ENCODE measurements at places on chromosomes 16 and 17. TPM values are rescaled to one million over a fixed set of nuclear protein-coding genes. Genes with fewer than 3 reads are reported as not detected.

- no peak for DNase-seq
Measured at GRCh38 chr16:16147316-16147999, 75.8 kb downstream of the ABCC6 start.

DNA sequence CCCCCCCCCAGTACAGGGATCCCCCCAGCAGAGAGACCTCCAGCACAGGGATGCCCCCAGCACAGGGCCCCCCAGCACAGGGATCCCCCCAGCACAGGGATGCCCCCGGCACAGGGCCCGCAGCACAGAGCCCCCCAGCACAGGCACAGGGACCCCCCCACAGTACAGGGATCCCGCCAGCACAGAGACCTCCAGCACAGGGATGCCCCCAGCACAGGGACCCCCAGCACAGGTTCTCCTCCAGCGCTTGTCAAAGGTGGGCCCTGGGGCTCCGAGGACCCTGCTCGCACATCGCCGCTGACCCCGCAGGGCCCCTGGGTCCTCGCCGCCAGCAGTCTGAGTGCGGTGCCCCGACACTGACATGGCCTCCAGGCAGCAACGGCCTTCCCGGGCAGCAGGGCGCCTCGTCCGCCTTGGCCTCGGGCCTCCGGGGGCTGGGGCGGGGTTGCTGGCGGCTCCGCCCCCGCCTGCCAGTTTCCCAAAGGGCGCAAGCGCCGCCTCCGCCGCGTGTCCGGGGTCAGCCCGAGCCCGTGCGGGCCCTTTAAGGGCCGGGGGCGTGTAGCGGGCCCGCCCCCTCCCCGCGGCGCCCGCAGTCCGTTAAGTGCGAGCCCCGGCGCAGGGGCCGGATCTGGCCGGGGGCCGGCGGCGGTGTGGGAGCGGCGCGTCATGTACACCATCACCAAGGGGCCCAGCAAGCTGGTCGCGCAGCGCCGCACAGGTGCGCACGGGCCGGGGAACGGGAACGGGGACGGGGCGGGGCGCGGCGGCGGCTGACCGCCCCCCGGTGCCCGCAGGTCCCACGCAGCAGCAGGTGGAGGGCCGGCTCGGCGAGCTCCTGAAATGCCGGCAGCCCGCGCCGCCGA lies at the start of gene MCRIP2:
Gene MCRIP2 (plus strand): TSS at position 503 of the 863 bp plus-strand sequence. CDS start 164 bp downstream, at position 667.
- no peak for DNase-seq

GRCh38 chr17:13030056-13030455 lies 12.2 kb upstream of the ELAC2 start:
- DNase-seq: no peak

GRCh38 chr17:18318117-18318516 lies 3.0 kb downstream of the SMCR8 start:
- no peak for DNase-seq

DNA sequence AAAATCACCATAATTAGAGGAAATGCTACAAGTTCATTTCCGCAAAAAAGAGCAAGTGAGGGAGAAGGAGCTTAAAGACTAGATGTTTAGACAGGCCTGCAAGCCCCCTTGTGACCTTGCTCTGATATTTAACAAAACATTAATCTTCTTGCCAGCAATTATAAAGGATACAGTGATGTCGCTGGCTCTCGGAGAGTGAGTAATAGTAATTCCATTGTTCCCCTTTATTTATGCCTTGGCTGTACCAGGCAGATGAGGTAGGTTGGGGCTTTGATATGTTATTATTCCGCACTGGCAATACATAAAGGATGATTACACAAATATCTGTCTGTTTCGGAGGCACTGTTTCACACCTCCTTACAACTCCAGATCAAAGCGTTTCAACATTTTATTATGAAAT lies 204.8 kb upstream of the SALL1 start:
- DNase-seq: no peak

DNA sequence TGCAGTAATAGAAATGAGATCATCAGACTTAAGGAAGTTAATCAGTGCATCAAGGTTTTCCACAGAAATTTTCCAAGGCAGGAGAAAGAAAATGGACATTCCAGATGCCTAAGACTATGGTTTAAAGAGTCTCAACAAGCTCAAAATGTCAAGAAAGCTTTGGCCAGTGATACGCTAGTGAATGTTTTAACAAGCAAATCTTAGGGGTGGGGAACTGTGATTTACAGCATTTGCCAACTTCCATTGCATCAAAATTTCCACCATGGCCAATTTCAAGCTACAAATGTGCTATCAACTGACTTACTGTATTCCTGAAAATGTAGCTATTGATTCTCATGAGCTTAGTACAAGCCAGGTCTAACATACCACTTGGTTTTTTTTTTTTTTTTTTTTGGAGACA lies 82.4 kb upstream of the CLEC3A start:
- peak; percentile 82 for DNase-seq

- DNase-seq: no peak
Measured at GRCh38 chr16:67394155-67395104, 1.1 kb upstream of the TPPP3 start.

- DNase-seq: peak; percentile 82
Measured at GRCh38 chr16:11639925-11640899, 28.0 kb upstream of the SNN start.

DNA sequence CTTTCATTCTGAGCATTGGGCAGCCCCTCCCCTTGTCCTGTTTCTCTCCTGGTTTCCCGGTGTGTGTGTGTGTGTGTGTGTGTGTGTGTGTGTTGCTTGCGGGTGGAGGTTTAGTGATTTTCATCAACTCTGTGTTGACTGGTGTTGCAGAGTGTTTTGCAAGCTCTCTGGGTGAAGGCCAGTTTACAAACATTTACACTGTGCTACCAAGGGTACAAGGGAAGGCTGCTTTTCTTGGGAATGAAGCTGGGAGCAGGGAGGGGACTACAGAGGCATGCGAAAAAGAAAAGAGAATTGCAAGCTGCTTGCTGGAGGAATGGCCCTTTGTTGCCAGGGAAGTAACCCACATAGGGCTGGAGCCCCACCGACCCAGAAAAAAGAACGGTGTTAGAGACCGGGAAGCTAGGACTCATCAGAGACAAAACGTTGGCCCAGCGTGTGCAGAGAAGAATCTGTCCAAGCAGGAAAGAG lies 29.6 kb downstream of the HS3ST3B1 start:
- no peak for DNase-seq

DNA sequence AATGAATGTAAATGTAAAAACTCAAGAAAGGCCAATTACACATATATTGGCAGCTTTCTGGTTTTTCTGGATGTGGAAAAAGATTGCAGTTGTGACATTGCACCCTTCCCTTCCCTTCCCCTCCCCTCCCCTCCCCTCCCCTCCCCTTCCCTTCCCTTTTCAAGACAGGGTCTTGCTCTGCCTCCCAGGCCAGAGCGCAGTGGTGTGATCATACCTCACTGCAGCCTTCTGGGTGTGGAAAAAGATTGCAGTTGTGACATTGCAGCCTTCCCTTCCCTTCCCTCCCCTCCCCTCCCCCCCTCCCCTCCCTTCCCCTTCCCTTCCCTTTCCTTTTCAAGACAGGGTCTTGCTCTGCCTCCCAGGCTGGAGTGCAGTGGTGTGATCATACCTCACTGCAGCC lies 41.7 kb downstream of the PIK3R5 start:
- no peak for DNase-seq

- no peak for DNase-seq
Measured at GRCh38 chr17:8966926-8967325, 1.4 kb upstream of the PIK3R5 start.

The IGFALS gene
- 0.44 TPM for polyA plus RNA-seq

The SHISA6 gene
- 8.9 TPM for polyA plus RNA-seq

The CLDN7 gene
- 0.99 TPM for polyA plus RNA-seq

The SLC43A2 gene
- 3.9 TPM for polyA plus RNA-seq

The HBA1 gene
- polyA plus RNA-seq: 2,062 TPM

The CCL16 gene
- 0.39 TPM for polyA plus RNA-seq

The SMTNL2 gene
- 163 TPM for polyA plus RNA-seq

The TAF15 gene
- 110 TPM for polyA plus RNA-seq

The DNAAF8 gene
- 0.63 TPM for polyA plus RNA-seq

The STH gene
- polyA plus RNA-seq: not detected

The GRIN2A gene
- 0.23 TPM for polyA plus RNA-seq

The DOC2B gene
- polyA plus RNA-seq: 4.5 TPM

The TLCD2 gene
- polyA plus RNA-seq: 5.3 TPM

Data from forelimb muscle (tissue), 1 donor.